ENCODE measurements at places on chromosomes 13 and 19.

DNA sequence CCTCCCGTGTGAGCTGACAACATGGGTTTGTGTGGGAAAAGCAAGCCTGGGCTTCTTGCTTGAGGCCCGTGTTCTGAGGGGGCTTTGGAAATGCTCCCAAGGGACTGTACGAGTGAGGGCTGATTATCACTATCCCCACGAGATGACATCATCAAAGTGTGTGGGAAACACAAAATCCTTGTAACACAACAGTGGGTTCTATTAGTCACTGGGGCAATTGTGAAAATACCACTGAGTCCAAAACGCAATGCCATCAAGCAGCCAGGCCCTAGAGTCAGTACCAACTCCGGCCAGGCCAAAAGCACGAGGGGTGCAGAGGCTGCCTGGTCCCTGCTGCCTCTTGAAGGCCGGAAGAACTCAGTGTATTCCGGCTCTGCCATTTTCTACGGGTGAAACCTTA, 29.6 kb downstream of the CAPS start:
- no peak for DNase-seq

GRCh38 chr19:17739121-17739875, 12.0 kb upstream of the FCHO1 start:
- DNase-seq, result peak; percentile 65

GRCh38 chr19:31903979-31904378, 441.4 kb upstream of the ZNF507 start:
- no peak for DNase-seq

GRCh38 chr13:51607165-51607564, 22.9 kb downstream of the WDFY2 start:
- DNase-seq, result no peak

DNA sequence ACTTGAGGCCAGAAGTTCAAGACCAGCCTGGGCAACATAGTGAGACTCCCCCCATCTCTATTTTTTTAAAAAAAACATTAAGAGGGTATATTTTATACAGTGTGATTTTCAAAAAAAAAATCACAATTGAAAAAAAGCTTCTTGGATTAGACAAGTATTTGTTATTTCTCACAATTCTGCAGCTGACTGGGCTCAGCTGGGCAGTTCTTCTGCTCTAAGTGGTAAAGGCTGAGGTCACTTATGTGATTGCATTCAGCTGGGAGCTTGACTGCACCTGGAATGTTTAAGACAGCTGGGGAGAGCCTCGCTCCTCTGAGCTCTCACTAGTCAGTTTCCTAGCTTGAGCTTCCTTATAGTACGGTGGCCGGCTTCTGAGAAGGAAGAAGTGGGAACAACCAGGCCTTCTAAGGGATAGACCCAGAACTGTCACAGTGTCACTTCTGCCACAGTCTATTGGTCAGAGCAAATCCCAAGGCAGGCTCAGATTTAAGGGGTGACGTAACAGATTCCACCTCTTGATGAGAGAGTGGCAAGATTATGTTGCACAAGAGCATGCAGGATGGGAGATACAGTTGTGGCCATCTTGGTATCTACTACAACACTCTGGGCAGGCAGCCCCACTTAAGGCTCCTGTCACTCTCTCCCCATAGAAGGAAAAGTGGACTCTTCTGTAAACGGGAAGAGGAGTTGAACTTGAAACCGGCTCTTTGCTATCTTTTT, 19.7 kb upstream of the IRGC start:
- DNase-seq, result no peak

GRCh38 chr13:29763436-29764180, 86.8 kb downstream of the UBL3 start:
- no peak for DNase-seq

- DNase-seq, result no peak
These were observed 32.5 kb downstream of the PCDH20 start for GRCh38 chr13:61383111-61383510.

DNA sequence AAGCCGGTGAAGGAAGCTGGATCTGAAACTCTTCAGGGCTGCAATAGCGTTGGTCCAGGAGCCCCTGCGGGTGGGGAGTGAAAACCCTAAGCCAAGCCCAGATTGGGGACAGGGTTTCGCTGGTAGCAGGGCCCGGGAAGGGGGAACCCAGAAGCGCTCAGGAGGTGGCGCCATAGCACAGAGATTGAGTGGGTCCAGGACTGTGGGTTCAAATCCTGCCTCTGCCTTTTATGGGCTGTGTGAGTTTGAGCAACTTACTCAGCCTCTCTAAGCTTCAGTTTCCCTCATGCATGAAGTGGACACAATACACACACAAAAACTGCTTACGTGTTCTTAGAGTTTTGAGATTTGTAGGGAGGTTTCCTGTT, 8.3 kb upstream of the SYCN start:
- peak; percentile 12 for DNase-seq

DNA sequence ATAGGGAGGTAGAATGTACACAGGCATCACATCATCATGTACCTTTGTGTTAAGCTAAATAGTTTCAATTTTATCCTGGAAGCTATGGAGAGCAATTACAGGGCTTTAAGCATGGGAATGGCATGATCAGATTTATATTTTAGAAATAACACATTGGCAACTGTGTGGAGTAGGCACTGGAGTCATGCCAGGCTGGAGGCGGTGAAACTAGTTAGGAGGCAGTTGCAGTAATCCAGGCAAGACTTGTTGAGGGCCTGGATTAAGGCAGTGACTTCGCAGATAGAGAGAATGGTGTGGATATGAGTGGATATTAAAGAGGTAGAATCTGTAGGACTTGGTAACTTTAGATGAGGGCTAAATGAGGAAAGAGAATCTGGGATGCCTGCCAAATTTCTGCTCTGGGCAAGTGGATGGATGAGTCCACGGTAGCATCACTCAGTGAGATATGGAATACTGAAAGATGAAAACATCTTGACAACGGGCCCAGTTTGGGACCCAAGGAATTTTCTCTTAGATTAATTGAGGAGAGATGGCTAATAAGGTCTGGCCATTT, 506.2 kb downstream of the FGF9 start:
- DNase-seq, result no peak

GRCh38 chr19:2307518-2308012, 389 bp downstream of the LINGO3 start:
- DNase-seq, result no peak

GRCh38 chr13:92463134-92463533, 763.5 kb upstream of the GPC6 start:
- no peak for DNase-seq

- no peak for DNase-seq
These were observed 30.1 kb upstream of the METTL21C start for GRCh38 chr13:102724923-102725322.

DNA sequence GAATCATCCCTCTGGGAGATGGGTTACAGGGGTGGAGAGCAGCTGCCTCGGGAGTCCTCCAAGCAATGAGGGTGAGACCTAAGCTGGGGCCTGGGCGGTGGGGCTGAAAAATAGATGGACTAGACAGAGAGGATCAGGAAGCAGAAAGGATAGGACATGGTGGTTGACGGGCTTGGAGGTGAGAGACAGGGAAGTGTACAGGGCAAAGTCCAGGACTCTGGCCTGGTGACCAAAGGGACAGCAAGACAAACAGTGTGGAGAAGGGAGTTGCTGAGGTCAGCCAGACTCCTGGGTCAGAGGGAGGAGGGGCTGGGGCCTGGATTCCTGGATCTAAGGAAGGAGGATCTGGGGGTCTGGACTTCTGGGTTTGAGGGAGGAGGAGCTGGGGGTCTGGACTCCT, 5.5 kb downstream of the PHLDB3 start:
- DNase-seq, result no peak

DNA sequence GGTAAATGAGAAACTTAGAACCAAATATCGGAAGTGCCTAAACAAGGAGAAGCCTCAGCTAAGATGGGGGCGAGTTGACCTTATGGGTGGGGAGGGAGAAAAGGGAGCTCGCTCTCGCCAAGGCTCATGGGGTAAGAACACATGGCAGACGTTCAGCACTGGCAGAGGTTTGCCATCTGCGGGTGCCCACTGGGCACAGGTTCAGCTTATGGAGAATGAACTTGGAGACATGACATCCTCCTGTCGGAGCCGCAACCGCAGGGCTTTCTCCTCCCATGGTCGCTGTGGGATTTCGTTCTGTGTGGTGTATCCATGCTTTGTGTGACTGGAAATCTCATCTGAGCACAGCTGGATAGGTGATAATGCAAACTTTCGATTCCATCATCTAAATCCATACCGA, 36.1 kb upstream of the PEPD start:
- DNase-seq, result no peak

DNA sequence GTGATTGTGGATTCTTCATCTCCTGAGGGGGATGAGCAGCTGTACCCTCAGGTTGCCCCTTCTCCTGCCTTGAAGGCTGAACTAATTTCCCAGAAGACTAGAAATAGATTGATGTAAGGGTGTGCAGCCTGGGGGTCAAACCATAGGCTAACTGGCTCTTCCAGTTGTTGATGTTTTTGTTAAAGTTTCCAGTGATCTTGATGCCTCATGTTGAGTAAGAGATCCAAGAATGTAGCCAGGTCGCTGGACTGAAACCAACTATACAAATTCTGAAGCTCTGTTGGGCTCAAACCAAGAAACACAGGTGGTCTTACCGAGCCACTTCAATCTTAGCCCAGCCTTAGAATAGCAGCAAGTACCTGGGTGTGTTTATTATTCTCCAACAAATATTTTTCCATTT, 391.8 kb downstream of the KLF5 start:
- no peak for DNase-seq

DNA sequence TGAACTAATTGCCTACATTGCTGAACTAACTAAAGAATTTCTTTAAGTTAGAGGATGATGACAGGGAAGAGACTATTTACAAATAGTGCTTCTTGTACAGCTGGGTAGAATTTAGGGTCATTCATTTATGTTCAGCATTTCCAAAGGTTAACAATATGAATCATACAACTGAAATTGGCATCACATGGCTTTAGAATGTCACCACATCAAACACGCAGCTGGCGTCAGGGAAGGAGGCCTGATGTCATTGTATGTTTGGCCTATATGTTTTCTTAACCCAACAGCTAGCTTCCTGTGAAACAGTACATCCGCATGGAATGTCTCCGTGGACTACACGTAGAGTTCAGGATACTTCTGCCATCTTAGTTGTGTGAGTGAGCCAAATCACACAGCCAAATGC, 99.0 kb upstream of the TNFSF11 start:
- DNase-seq, result no peak

DNA sequence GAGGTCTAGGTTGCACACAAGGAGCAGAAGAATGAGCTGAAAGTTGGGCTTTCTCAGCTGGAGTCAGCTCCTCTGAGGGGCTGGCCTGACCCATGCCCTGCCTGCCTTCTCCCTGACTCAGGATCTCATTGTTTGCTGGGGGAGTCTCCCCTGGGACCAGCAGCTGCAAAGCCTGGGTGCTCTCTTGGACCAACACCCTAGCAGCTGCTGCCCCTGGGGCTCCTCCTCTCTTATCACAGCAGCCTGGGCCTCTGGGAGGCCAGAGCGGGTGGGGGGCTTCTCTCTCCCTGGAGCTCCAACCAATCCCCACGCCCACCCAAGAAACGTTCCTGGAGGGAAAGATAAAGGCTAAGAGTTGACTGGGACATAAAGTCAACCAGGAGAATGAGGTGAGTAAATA, 1.6 kb upstream of the FCGBP start:
- no peak for DNase-seq

GRCh38 chr13:54394085-54394700, 1365.6 kb downstream of the OLFM4 start:
- DNase-seq, result no peak

DNA sequence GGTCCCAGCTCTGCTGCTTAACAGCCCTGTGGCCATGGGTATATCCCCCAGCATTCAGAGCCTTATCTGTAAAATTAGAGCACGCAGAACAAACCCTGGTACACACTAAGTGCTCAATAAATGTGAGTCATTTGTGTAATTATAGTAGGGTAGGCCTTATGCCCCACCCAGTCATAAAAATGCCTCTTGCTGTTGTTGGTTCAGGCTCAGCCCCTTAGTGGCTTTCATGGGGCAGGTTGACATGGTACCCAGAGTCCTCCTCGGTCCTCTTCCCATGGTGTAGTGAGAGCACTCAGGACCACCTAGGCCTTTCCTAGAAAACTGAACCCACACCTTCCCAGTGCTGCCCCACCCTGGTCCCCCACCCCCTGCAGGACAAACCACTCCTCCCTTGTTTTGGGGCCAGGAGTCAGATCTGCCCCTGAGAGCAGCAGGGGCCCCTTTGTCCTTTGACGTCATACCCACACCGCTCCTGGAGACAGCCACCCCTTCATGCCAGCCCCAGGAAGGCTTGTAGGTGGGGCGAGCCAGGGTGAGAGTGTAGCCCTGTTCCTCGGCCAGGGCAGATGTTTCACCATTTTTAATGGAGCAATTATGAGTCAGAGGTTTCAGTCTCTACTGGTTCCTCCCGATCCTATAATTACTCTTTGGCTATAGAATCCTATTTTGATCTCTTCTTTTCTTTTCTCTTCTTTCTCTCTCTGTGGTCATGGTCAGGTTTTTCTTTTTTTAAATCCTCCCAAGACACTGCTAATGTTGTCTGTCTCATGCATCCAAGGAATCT, 36.8 kb downstream of the ACTN4 start:
- no peak for DNase-seq

DNA sequence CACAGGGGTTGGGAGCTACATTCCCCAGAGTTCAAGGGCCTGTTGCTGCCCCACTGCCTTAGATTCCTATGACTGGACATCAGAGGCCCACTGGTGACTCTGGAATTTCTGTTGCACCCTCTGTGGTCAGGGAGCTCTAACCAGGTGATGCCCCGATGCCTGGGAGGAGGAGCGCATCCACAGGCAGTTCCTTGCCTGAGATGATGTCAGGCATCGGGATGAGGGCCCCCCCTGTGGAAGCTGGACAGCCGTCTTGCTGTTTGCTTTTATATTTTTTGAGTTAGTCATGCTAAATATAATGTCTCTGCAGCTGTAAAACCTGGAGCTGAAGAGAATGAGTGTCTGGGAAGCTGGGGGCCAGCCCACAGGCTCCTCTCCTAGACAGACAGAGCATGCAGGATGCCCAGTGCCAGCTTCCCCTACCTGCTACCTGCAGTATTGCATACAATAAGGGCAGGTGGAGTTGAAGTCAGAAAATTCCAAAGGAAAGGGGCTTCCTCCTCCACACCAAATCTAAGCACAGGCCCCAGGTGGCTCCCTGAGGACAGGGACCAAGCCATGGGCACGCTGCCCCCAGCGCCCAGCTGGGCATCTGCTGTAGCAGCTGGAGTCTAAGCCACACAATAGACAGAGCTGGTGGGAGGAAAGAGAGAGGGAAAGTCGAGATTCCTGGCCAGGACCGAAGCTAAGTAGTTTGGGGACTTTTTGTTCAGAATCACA, 16.2 kb downstream of the COL4A2 start:
- no peak for DNase-seq

DNA sequence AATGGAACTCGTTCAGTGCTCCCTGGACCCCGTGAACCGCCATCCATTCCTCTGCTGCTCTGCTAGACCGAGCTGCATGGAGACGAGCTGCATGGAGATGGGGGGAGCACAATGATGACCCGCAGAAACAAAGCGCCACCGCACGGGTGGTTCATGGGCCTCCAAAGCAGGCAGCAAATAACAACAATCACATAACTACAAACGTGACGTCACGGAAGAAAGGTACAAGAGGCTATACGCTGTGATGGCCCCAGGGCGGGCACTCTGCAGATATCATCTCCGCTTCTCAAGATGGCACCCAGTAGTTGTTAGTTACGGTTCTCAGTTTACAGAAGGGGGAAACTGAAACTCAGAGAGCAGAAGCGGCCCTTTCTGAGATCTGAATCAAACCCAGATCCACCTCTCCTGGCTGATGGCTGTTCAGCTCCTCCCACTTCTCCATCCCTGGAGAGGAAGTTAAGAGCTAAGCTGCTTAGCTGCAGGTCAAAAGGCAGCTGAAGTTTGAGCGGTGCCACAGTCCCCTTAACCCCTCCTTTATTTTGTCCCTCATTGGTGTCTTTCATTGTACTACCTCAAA, 1.7 kb downstream of the ATP13A1 start:
- DNase-seq, result peak; percentile 48

GRCh38 chr13:73321043-73321442, 262.2 kb downstream of the KLF5 start:
- no peak for DNase-seq

GRCh38 chr13:88919970-88920628, 1248.9 kb downstream of the SLITRK5 start:
- DNase-seq, result peak; percentile 16
